ENCODE measurements at places on chromosomes 7 and 10.

GRCh38 chr10:92387289-92387940, 96.4 kb downstream of the MARCHF5 start:
- DNase-seq: no peak

GRCh38 chr10:51832652-51833383, 133.4 kb upstream of the CSTF2T start:
- no peak for DNase-seq

DNA sequence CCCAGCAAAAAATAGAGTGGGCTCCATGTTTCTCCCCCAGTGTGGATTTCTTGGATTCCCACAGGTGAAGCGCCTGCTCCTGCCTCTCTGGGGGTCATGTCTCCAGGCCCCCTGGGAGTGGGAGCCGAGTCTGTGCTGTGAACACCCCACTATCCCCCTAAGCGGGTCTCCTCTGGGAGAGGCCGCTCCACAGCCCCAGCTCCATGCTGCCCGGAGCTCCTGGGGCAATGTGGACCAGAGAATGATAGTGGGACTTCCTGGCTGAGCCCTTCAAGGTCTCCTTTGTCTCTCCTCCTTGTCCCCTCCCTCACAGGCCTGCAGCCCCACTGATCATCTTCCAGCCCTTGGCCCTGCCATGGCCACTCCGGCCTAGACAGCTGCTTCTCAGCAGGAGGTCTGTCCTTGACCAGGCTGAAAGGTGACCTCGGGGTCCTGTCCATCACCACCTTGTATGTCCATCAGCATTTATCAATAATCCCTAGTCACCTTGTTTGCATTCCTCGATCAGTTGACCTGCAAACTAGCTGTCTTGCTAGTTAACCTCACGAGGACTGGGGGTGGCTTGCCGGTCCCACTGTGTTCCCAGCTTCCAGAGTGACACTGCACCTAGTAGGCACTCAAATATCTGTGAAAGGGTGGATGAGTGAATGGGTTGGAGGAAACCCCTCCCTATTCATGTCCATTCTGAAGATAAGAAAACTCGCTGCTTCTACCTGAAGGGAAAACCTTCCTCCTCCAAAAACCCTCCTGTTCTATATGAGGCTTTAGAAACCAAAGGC, 776 bp upstream of the CALML3 start:
- no peak for DNase-seq

DNA sequence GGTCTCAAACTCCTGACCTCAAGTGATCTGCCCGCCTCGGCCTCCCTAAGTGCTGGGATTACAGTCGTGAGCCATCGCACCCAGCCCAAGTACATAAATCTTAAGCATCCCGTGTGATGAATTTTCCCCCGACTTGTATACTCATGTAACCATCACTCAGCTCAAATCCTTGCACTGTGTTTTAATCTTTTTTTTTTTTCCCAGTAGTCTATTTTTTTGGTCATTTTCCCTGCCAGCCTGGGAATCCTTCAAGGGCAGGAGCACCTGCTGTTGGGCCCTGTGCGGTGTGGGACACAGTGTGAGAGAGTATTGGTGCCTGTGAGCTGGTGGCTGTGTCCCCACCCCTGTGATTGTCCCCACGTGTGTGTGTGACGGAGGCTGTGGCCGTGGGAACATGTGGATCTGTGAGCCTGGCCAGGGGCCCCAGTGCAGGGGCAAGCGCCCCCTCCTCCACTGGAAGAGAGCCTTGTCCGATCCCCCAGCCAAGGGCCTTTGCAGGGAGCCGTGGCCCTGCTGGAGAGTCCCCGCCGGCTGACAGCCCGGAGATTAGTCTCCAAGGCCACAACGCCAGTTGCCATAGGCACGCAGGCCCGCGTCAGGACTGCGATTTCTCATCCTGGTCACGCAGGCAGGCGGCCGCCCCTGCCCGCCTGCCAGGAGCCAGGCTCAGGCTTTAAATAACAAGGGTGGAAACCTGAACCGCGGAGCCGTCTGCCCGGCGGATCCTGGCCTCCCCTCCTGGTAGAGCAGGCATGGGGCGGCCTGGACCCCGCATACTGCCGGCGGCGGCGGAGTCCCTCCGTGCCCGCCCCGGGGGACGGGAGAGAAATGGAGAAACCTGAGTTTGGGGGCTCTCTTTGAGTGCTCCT, 26.5 kb downstream of the GTF2IRD1 start:
- no peak for DNase-seq

DNA sequence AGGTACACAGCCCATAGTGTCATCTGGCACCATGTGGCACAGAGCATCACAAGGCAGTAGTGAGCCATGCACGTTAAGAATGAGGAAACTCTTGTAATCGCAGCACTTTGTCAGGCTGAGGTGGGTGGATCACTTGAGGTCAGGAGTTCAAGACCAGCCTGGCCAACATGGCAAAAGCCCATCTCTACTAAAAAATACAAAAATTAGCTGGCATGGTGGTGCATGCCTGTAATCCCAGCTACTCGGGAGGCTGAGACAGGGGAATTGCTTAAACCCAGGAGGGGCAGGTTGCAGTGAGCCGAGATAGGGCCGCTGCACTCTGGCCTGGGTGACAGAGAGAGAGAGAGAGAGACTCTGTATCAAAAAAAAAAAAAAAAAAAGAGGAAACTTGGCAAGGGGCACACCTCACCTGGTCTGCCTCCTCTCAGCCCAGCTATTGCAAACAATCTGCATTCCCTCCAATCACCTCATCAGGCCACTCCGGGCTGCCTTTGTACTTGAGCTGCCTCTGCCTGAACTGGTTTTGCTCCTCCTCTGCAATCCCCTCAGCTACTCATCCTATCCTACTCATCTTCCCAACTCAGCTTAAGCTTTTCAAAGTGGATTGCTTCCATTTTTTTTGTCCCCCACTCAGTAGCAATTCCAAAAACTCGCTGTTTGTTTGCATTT, 46.0 kb upstream of the OPTN start:
- DNase-seq: no peak

GRCh38 chr10:13528875-13529713, at the start of gene BEND7:
Gene BEND7 (minus strand): TSS chr10:13529014. CDS start chr10:13528533, 481 bp downstream.
- DNase-seq: no peak

DNA sequence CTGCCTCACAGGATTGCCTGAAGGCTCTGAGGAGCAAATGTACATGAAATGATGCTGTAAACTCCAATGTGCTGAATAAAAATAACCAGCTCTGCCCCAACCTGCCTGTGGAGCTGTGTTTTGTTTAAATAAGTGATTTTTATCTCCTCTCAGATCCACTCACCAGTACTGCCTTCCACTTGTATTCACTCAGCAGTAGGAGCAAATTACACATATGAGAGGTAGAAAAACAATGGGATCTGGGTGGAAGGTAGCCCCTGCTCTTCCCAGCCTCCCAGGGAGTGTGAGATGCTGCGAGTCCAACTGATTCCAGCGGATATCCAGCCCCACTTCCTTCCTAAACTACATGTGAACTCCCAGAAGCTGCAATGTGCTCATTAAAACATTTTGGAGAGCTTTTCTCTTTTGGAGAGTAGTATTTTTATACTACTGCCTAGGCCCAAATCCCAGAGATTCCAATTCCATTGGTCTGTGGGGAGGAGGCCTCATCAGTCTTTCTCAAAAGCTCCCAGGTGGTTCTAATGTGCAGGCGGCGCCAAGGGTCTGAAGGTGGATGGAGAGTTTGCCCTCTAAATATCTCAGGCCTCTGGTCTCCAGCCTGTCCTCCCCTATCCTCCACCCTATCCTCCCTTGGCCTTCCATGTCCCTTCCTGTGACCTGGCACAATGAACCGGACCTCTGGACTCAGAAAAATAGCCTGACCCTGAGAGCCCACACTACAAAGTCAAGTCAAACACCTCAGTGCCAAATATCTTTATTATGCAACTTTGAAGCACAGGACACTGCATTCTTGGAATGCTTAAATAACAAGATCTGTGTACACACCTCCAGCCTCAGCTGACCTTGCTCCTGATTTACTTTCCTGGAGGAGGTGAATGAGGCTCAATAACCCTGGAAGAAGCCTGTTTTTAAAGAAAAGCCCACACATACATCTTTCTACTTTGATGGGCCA, 46.2 kb downstream of the CPVL start:
- DNase-seq: no peak

DNA sequence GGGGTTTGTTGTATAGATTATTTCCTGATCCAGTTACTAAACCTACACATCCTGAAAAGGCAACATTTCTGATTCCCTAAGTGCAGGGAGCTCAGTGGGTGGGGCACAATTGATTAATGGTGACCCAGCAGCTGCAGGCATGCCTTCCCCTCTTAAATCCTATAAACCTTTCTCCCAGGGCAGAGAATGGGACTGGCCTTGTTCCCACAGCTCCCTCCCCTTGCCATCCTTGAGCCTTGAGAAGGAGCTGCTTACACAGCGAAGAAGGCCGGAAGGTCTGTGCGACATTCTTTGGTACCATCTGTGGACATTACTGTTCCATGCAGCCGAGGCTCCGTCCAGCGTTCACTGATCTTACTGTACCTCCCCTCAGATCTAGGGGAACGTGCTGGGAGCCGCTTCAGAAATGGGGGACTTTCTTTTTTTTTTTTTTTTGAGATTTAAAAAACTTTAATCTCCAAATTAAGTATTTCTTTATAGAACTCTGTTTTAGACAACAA, 14.3 kb downstream of the KLF6 start:
- DNase-seq: no peak

GRCh38 chr10:1268831-1269230, 212.6 kb downstream of the WDR37 start:
- DNase-seq: no peak

DNA sequence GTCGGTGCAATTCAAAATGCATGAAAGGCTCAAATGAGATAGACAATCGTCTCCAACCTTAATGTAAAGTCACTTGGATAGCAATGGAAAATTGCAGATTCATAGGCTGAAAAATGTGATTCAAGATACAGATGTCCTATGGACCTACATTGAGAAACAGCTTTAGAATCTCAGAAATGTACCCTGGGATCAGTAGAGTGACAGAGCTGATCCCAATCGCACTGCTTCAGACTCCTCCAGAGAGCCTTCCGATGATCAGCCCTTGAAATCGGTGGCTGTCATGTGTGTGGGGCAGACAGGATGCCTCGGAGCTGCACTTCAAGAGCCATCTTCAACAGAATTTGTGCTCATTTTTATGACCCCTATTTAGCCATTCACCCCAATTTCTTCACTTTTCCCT, 240.1 kb upstream of the GRB10 start:
- no peak for DNase-seq

DNA sequence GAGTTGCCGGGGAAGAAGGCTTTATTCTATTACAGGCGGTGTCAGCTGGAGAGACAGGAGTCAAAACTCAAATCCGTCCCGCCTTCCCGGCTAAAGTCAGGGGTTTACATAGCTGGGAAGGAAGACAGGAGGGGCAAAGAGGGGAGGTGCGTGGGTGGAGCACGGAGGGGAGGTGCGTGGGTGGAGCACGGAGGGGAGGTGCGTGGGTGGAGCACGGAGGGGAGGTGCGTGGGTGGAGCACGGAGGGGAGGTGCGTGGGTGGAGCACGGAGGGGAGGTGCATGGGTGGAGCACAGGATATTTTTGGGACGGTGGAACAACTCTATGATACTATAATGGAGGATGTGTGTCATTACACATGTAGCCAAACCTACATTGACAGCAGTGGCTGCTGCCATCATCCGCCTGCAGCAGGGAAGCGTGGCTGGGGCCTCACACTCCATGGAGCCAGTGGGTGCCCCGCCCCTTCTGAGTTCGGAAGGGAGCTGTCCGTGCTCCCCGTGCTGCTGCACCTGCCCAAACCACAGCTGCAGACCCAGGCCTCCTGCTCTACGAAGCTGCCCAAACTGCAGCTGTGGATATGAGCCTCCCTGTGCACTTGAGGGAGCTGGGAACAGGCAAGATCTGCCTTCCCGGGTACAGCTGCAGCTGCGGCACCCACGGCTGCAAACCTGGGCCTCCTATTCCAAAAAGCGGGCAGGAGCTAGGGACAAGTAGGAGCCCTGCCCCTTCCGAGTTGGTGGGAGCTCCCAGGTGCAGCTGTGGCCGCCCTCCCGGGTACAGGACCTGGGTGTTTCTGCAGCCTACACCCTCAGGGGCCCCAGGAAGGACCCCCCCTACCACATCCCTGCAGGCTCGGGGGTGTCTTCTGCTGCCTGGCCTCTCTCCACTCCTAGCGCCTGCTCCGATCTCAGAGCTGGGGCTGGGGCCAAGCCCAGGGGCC, 119.4 kb downstream of the DYNC2I1 start:
- no peak for DNase-seq

DNA sequence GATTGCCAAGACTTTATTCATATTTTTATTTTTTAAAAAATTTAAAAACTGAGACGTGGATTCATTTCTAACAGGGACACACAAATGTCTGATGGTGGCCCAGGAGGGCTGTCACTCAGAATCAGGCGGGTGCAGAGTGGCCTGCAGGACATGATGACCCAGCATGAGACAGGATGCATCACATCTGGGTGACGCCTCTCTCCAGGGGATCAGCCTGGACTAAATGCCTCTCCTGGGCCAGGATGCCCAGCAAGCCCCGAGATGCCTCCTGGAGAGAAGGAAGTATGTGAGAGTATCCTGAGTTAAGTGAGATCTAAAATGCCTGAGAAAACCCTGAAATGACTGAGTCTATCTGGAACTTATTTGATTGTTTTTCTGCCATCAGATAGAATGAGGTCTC, 16.9 kb upstream of the MTURN start:
- DNase-seq: no peak

DNA sequence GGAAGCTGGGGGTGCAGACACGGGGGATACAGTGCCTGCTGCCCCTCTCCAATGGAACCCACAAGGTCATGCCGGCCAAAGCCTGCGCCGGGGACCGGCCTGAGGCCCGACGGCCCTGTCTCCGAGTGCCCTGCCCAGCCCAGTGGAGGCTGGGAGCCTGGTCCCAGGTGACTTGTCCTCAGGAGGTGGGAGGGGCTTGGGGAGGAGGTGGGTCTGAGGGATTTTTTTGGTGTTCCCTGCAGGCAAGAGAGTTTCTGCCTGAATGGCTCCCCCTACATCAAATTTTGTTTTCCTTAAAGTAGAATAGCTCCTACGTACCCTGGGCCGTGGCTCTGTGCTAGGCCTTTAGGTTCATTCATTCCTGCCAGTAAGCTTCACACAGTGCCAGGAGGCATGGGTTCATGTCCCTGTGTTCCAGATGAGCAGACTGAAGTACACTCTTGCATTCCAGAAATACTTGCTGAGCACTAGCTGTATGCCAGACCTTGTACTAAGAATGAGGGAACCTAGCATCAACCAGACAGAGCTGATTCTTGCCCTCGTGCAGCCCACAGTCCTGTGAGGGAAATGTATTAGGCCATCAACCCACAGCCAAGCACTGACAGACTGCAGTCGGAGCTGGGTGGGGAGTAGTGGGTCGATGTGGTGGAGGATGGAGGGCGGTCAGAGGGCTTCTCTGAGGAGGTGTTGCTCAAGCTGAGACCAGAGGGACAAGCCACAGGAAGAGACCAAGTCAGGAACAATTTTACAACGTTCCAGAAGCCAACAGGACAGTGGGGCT, 31.1 kb downstream of the TBATA start:
- DNase-seq: no peak

- DNase-seq: peak; percentile 4
Observed at GRCh38 chr7:151838861-151839381, 38.0 kb downstream of the PRKAG2 start.
